ENCODE measurements at places on chromosomes 11 and 22.

DNA sequence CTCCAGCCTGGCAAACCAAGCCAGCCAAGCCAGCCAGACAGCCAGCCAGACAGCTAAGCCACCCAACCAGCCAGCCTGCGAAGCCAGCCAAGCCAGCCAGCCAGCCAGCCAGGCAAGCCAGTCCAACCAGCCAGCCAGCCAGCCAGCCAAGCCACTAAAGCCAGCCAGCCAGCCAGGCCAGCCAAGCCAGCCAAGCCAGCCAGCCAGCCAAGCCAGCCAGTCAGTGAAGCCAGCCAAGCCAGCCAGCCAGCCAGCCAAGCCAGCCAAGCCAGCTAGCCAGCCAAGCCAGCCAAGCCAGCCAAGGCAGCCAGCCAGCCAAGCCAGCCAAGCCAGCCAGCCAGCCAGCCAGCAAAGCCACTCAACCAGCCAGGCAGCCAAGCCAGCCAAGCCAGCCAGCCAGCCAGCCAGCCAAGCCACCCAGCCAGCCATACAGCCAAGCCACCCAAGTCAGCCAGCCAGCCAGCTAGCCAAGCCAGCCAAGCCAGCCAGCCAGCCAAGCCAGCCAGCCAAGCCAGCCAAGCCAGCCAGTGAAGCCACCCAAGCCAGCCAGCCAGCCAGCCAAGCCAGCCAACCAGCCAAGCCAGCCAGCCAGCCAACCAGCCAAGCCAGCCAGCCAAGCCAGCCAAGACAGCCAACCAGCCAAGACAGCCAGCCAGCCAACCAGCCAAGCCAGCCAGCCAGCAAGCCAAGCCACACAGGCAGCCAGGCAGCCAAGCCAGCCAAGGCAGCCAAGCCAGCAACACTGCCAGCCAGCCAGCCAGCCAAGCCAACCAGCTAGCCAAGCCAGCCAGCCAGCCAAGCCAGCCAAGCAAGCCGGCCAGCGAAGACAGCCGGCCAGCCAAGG, 29.7 kb downstream of the CCT8L2 start:
- no peak for DNase-seq

DNA sequence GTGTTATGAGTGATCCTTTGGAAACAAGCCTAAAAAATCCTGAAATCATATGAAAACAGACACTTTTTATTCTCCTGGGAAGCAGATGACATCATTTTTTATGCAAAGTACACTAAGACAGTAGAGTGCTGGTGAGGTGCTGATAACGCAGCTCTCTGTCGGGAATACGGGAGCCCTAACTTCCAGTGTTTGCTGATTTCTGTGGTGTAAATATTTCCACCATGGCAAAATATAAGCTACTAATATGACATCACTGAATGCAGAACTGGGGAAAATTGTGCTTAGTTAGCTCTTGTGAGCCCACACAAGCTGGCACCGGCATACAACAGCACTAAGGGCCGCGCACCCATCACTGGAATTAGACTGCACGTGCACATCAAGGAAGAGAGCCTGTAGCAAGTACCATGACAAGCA, 82.6 kb downstream of the FAM76B start:
- DNase-seq = no peak

DNA sequence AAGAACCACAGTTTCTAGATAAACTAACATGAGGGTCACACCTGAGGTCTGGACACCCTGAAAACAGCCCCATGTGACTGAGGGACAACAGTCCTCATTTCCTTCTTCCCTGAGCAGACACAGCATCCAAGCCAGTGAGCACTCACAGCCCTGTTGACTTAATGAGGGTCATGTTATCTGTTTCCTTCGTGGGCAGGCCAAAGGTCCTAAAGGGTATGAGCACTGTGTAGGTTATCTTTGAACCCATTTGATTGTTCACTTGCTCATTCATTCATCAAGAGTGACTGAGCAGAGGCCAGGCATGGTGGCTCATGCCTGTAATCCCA, 170.7 kb upstream of the B3GAT1 start:
- no peak for DNase-seq

DNA sequence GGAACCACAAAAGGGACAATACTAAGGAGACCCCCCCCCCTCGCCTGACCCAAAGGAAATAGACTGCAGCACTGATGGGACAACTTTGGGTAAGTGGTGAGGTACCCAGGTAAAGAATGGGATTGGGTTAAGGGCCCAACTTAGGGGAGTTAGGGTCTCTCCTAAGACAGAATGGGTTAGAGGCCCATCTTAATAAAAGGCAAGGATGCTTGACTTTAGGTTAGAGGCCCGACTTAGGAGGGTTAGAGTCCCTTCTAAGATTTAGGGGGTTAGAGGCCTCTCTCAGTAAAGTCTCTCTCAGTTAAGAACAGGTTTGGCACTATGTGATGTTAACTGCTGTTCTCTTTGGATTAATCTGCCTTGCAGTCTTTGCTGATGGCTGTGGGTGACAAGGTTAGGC, 41.0 kb upstream of the DBX1 start:
- DNase-seq = no peak

DNA sequence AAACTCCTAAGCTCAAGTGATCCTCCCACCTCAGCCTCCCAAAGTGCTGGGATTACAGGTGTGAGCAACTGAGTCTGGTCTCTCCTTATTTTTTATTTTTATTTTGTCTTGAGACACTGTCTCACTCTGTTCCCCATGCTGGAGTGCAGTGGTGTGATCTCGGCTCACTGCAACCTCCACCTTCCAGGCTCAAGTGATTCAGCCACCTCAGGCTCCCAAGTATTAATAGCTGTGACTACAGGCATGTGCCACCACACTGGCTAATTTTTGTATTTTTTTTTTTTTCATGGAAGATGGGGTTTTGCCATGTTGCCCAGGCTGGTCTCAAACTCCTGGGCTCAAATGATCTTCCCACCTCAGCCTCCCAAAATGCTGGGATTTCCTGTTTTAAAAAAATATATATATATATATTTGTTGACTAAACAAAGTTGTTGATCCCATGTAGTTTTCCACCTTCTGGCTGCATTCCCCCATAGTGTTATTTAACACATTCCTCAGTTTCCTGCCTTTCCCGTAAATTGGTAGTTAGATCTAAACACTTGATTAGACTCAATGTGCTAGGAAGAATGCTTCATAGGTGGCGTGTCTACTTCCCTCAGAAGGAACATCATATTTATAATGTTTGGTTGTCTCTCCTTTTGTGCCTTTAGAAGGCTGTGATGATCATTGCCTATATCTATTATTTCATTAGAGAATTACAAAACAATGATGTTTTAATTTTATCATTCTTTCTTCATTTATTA, 38.8 kb downstream of the LRRC32 start:
- DNase-seq = no peak

- no peak for DNase-seq
Observed at GRCh38 chr11:63532799-63533475, 3.7 kb upstream of the PLAAT4 start.

GRCh38 chr11:21289686-21290085, 620.3 kb downstream of the NELL1 start:
- no peak for DNase-seq

GRCh38 chr11:129705341-129705740, 110.3 kb upstream of the TMEM45B start:
- DNase-seq = no peak

- DNase-seq = no peak
Observed at GRCh38 chr11:18461909-18462308, 6.3 kb downstream of the LDHAL6A start.

- no peak for DNase-seq
Observed at GRCh38 chr11:48123934-48124755, 92.5 kb upstream of the OR4B1 start.

GRCh38 chr11:96781082-96781481, 391.3 kb downstream of the JRKL start:
- no peak for DNase-seq

- DNase-seq = no peak
Observed at GRCh38 chr11:6817694-6818093, 18.2 kb upstream of the OR6A2 start.

- DNase-seq = no peak
Observed at GRCh38 chr11:69983571-69983877, 94.6 kb upstream of the ANO1 start.

DNA sequence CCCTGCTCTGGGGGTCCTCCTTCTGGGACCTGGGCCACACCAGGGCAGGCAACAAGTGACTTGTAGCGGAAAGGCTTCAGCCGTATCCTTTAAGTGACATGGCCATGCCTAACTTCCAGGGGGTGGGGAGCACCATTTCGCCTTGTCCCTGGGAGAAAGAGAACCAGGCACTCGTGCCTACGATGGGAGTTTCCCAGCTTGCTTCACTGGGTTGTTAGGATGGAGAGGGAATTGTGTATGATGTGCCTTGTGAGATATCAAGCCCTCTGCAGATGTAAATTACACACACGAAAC, 151.4 kb downstream of the CACNA1I start:
- DNase-seq = no peak

- no peak for DNase-seq
Observed at GRCh38 chr22:39724390-39724789, 153.8 kb downstream of the CACNA1I start.

DNA sequence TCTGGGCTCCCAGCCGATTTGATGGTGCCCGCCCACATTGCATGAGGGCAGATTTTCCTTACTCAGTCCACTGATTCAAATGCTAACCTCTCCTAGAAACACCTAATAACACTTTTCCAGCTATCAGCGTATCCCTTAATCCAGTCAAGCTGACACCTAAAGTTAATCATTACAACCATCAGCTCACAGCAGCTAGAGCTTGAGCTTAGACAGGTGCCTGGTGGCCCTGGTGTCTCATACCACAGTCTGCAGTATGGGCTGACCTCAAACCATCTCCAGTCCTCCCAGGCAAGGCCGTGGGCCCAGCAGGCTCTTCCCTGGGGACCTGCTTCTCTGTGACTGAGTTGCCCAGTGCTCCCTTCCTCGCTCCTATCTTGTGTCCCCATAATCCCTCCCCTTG, 174.4 kb upstream of the NECTIN1 start:
- DNase-seq = no peak
